Testis (tissue), 5 donors: ENCODE measurements at places on chromosomes 1 and 21. TPM values are rescaled to one million over a fixed set of nuclear protein-coding genes. Genes with fewer than 3 reads are reported as not detected.
A peak's percentile ranks its signal among the peaks of the same experiment; 100 is the strongest.

GJA8 gene
- 10.2 TPM for total RNA-seq

MFAP2 gene
- 7.9 TPM for total RNA-seq

ATXN7L2 gene
- total RNA-seq = 40.9 TPM

DNA sequence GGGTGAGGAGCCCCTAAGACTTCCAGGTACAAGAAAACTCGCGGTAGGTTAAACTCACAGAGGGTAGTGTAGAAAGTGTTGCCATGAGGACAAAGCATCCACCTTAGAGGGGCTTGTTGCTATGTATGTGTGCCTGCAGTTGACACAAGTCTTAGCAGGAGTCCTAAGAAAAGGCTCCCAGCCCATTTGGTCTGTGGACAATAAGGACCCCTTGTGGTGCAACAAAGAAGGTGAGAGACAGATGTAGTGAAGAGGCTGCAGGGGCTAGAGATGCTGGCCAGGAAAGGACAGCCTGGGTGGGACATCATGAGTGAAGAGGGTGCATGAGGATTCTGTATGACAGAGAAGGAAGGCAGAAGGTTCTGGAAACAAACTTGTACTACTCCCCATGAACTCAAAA, 36.3 kb upstream of the IL10 start:
- H3K4me1 ChIP-seq = no peaks in the 10 kb centered on the region
- DNase-seq = peak; percentile 46
- no peak overlapping the region for H3K27ac ChIP-seq
- H3K4me3 ChIP-seq = no peak overlapping the region
- H3K36me3 ChIP-seq = no peaks in the 10 kb centered on the region

DNA sequence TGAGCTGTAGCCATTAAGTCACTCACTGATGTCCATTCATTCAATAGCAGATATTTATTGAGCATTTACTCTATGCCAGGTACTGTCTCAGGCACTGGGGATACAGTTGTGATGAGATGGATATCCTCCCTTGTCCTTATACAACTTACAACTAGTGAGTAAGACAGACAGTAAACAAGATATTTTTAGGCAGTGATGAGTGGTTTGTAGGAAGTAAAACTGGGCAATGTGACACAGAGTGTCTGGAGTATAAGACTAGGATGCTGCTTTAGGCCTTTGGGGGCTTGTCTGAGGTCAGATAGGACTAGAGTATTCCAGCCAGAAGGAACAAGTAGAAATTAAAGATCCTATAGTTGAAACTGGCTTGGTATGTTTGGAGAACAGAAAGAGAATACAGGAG, 41.4 kb downstream of the NOS1AP start:
- no peaks in the 10 kb centered on the region for H3K27me3 ChIP-seq
- no peak for DNase-seq
- no peak overlapping the region for H3K27ac ChIP-seq
- H3K36me3 ChIP-seq = no peaks in the 10 kb centered on the region
- no peak overlapping the region for H3K4me3 ChIP-seq
- no peaks in the 10 kb centered on the region for H3K4me1 ChIP-seq

GRCh38 chr1:185144233-185144632, 12.5 kb downstream of the TRMT1L start:
- H3K27me3 ChIP-seq = no peaks in the 10 kb centered on the region
- H3K27ac ChIP-seq = no peak overlapping the region
- no peaks in the 10 kb centered on the region for H3K36me3 ChIP-seq
- H3K4me3 ChIP-seq = no peak overlapping the region

GRCh38 chr1:44862829-44863401, 19.9 kb upstream of the PTCH2 start:
- H3K27me3 ChIP-seq = no peaks in the 10 kb centered on the region
- no peak overlapping the region for H3K4me3 ChIP-seq
- H3K36me3 ChIP-seq = no peaks in the 10 kb centered on the region

GRCh38 chr1:150008699-150009098, 1.8 kb downstream of the OTUD7B start:
- H3K27me3 ChIP-seq = no peaks in the 10 kb centered on the region
- peaks cover 18% of the 10 kb centered on the region for H3K4me1 ChIP-seq
- H3K4me3 ChIP-seq = no peak overlapping the region
- peak overlapping the region; percentile 91 for H3K27ac ChIP-seq
- DNase-seq = no peak
- H3K36me3 ChIP-seq = no peaks in the 10 kb centered on the region

HSD3B2 gene
- 0.63 TPM for total RNA-seq

- no peaks in the 10 kb centered on the region for H3K36me3 ChIP-seq
- peak overlapping the region; percentile 49 for H3K4me3 ChIP-seq
- peak; percentile 40 for DNase-seq
- H3K4me1 ChIP-seq = no peaks in the 10 kb centered on the region
Observed at GRCh38 chr1:7703321-7704213, 67.5 kb upstream of the VAMP3 start.

GRCh38 chr1:41901551-41901950, 17.2 kb downstream of the HIVEP3 start:
- H3K27ac ChIP-seq = no peak overlapping the region
- no peak for DNase-seq
- H3K36me3 ChIP-seq = no peaks in the 10 kb centered on the region
- H3K4me3 ChIP-seq = no peak overlapping the region
- no peaks in the 10 kb centered on the region for H3K27me3 ChIP-seq

MCOLN2 gene
- 3.2 TPM for total RNA-seq

IL12RB2 gene
- total RNA-seq = 2.1 TPM

KRTAP7-1 gene
- total RNA-seq = 0.81 TPM

GRCh38 chr1:209746451-209747165, 9.2 kb upstream of the TRAF3IP3 start:
- no peaks in the 10 kb centered on the region for H3K27me3 ChIP-seq
- no peak overlapping the region for H3K27ac ChIP-seq
- peaks cover 33% of the 10 kb centered on the region for H3K4me1 ChIP-seq
- H3K36me3 ChIP-seq = no peaks in the 10 kb centered on the region
- H3K4me3 ChIP-seq = no peak overlapping the region

DNA sequence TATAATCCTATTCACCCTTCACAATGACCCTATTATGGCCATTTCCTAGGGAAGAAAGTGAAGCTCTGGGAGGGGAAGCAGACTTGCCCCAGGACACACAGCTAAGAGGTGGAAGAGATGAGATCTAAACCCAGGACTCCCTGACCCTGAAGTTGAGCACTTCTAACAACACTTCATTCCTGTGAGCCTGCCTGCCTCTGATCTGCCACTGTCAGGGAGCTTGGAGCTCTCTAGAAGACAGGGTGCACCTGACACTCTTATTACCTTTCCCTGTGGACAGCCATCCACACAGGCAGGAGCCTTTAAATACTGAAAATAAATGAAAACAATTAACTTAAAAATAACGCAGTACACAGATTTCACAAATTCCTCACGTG, 599 bp downstream of the MKNK1 start:
- no peaks in the 10 kb centered on the region for H3K27me3 ChIP-seq
- DNase-seq = no peak
- H3K27ac ChIP-seq = peak overlapping the region; percentile 51
- peak overlapping the region; percentile 89 for H3K4me3 ChIP-seq

DNA sequence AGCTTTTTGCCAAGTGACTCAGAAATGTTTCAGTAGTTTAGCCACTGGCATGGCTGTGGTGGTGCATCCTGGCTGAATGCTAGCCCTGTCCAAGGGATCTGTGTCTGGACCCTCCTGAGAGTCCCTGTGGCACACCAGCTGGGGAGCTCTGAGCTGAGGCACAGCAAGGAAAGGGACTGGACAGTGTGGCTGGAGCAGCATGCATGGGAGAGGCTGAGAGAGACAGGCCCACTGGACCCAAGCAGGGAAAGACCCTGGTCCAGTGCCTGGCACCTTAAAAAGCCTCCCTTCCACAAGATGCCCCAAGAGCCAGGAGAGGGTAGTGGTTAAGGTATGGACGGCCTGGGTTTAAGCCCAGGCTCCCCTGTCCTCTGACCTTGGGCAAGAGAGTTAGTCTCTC, 35.3 kb downstream of the FAAH start:
- DNase-seq = no peak
- H3K27me3 ChIP-seq = no peaks in the 10 kb centered on the region
- H3K36me3 ChIP-seq = no peaks in the 10 kb centered on the region
- H3K4me3 ChIP-seq = no peak overlapping the region
- H3K4me1 ChIP-seq = no peaks in the 10 kb centered on the region
- no peak overlapping the region for H3K27ac ChIP-seq

DNA sequence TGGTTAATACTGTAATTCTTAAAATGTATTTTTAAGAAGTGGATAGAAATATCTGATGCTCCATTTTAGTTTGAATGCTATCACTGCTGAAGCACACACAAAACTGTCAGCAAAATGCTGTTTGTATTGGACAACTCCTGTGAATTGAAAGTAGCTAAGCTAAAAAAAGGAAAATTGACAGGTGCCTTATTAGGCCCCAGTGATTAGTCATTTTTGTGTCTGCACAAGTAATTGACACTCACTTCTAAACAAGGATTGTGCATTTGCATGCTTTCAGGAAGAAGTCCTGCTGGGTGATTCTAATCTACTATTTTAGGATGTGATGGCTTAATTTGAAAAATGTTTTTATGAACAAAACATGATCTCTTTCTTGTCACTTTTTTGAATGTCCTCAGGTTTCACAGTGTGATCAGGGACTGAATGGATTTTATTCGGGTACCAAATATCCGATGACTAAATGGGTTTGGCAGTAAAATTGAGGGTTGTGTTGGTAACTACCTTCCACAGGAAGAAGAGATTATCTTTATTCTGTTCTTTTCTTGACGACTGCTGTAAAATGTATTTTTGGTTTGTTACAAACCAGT, 13.0 kb upstream of the MAP3K7CL start:
- H3K27me3 ChIP-seq = no peaks in the 10 kb centered on the region
- no peak for DNase-seq
- no peaks in the 10 kb centered on the region for H3K4me1 ChIP-seq
- H3K4me3 ChIP-seq = no peak overlapping the region

GRCh38 chr1:223631956-223632355, 33.5 kb downstream of the CAPN8 start:
- no peak for DNase-seq
- no peak overlapping the region for H3K4me3 ChIP-seq
- H3K27me3 ChIP-seq = no peaks in the 10 kb centered on the region
- H3K27ac ChIP-seq = no peak overlapping the region

DNA sequence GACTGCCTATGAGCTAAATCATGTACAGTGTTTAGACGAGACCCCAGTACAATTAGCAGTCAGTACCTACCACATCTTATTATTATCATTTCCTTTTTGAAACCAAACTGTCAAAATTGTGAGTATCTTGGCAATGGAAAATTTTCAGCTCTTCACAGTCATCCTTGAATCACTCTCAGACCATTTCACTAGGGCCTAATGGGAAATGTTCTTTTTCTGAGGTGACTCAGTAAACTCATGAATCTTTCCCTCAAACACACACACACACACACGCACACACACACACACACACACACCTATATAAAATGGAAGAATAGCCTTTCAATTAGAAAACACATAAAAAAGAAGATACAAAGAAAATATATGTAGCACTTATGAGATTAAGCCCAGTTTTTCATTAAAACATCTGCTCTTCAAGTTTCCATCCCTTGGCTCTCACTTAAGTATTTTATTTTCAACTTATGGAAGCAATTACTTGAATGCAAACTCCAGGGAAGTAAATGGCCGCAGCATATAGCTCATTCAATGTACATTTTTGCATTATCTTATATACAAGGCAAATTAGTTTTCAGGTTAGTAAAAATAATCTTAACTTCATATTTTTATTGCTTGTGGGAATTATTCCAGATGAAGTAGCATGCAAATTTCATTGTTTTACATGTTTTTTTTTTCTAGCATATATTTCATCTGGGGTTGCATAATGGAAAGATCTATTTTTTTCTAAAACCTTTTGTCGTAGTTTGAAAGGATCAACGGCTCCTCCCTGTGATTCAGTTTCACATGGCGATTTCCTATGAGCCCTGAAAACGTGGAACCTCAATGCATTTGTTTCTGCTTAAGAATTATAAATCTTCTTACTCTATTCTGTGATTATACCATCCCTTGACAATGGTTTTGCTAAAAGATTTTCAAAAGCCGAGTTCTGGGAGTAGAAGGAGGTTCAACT, 46.3 kb upstream of the TMPRSS15 start:
- no peak for DNase-seq
- H3K27ac ChIP-seq = no peak overlapping the region
- no peaks in the 10 kb centered on the region for H3K36me3 ChIP-seq
- H3K4me1 ChIP-seq = no peaks in the 10 kb centered on the region
- no peaks in the 10 kb centered on the region for H3K27me3 ChIP-seq

GRCh38 chr1:44681905-44682882, 7.7 kb downstream of the ARMH1 start:
- H3K4me3 ChIP-seq = no peak overlapping the region
- no peaks in the 10 kb centered on the region for H3K36me3 ChIP-seq
- no peaks in the 10 kb centered on the region for H3K27me3 ChIP-seq
- H3K4me1 ChIP-seq = no peaks in the 10 kb centered on the region

DNA sequence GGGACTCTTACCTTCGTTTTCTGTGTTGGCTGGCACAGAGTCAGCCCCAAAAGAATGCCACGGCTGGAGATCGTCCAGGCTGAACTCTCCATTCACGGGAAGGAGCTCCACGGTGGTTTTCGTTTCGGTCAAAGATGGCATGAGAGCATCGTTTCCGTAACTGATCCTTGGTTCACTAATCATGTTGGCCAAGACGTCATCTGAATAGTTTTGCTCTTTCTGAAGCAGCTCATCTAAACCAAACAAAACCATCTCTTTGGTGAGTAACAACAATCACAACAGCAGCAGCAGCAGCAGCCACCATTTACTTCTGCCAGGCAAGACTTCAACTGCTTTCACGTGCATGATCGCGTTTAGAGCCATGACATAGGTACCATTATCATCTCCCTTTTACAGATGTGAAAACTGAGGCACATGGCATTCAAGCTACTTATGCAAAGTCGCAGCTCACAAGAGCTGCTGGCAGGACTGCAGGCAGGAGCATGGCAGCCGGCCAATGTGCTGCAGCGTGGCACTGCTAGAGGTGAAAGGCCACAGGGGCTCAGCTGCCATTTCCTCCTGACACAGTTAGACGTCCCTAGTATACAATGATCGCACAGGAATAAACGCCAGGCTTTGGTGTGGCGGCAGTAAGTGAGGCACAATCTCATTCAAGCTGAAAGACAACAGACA, 177.1 kb downstream of the GABPA start:
- DNase-seq = no peak
- H3K4me3 ChIP-seq = no peak overlapping the region
- no peaks in the 10 kb centered on the region for H3K4me1 ChIP-seq
- H3K27ac ChIP-seq = no peak overlapping the region

ATP1A4 gene
- 23.0 TPM for total RNA-seq

- no peaks in the 10 kb centered on the region for H3K36me3 ChIP-seq
- DNase-seq = no peak
- no peak overlapping the region for H3K27ac ChIP-seq
- H3K4me1 ChIP-seq = no peaks in the 10 kb centered on the region
Observed at GRCh38 chr1:200767321-200767720, 28.6 kb downstream of the CAMSAP2 start.

TMEM81 gene
- total RNA-seq = 5.7 TPM
